T-helper 1 cell treated with Interleukin-12 subunit alpha and Interleukin-12 subunit beta and Interleukin-4 antibody, amounts not matched to agents 30 ng/mL and 1 ng/mL, for 36 hours (primary cell): ENCODE measurements at places on chromosomes 11 and 22. TPM values are rescaled to one million over a fixed set of nuclear protein-coding genes. Genes with fewer than 3 reads are reported as not detected.

The SPTBN2 gene
- total RNA-seq: 0.05 and 0.39 TPM in 2 replicates

The CCDC85B gene
- total RNA-seq: 46.9 and 47.7 TPM in 2 replicates

The SH3BP1 gene
- total RNA-seq: 183 and 187 TPM in 2 replicates

The BBOX1 gene
- not detected in 2 replicates for total RNA-seq

The ZNF74 gene
- total RNA-seq: 7.4 and 9.2 TPM in 2 replicates

The SLC22A8 gene
- total RNA-seq: not detected in 2 replicates

The OLFML1 gene
- not detected in 2 replicates for total RNA-seq

The C11orf71 gene
- 7.1 and 7.2 TPM in 2 replicates for total RNA-seq

The SMIM35 gene
- 0.25 and 0.49 TPM in 2 replicates for total RNA-seq

The OR8K1 gene
- not detected in 2 replicates for total RNA-seq

The CARD10 gene
- total RNA-seq: not detected in 2 replicates

The TPST2 gene
- 74.8 and 82.1 TPM in 2 replicates for total RNA-seq

The MIOX gene
- 0.32 TPM in 1 of 2 replicates, not detected in the other for total RNA-seq

The C11orf42 gene
- total RNA-seq: not detected in 2 replicates

The GSTT2 gene
- total RNA-seq: not detected in 2 replicates

The MLC1 gene
- 0.39 and 0.59 TPM in 2 replicates for total RNA-seq

The CNGA4 gene
- 0.15 TPM in 1 of 2 replicates, not detected in the other for total RNA-seq

The DDTL gene
- 4.0 and 5.4 TPM in 2 replicates for total RNA-seq

The HMGXB4 gene
- 35.7 and 39.2 TPM in 2 replicates for total RNA-seq

The TCN2 gene
- 3.4 and 5.1 TPM in 2 replicates for total RNA-seq

The MRGPRF gene
- total RNA-seq: not detected in 2 replicates

The CHRDL2 gene
- total RNA-seq: not detected in 2 replicates

The OR2AG1 gene
- not detected in 2 replicates for total RNA-seq

The HTR3A gene
- total RNA-seq: not detected in 2 replicates

The ROBO3 gene
- total RNA-seq: 4.6 and 5.6 TPM in 2 replicates

The OR52H1 gene
- 0.20 TPM in 1 of 2 replicates, not detected in the other for total RNA-seq
